ENCODE measurements at places on chromosomes 4 and X.

DNA sequence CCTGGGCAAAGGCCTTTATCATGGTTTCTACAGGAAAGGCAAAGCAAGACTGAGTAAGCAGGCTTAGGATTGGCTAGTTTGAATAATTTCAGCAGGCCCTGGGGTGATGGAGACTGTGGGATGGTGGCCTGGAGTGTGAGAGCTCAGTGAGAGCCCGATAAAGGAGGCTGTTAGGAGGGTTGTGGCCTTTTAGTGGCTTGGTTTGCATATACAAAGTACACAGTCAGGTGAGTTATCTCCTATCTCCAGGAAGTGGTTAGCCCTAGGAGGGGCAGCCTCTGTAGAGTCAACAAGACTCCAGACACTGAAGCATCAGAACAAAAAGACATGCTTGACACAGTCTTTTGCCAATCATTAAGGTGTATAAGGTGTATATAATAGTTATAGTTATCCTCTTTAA is 157.2 kb downstream of the CFAP299 start:
- DNase-seq: no peak

GRCh38 chr4:119510395-119511149 is 118.0 kb downstream of the PDE5A start:
- DNase-seq: no peak

- DNase-seq: no peak
These were observed 216.1 kb downstream of the STK32B start for GRCh38 chr4:5267408-5267807.

- no peak for DNase-seq
These were observed 30.9 kb downstream of the PAGE2 start for GRCh38 chrX:55119712-55120111.

DNA sequence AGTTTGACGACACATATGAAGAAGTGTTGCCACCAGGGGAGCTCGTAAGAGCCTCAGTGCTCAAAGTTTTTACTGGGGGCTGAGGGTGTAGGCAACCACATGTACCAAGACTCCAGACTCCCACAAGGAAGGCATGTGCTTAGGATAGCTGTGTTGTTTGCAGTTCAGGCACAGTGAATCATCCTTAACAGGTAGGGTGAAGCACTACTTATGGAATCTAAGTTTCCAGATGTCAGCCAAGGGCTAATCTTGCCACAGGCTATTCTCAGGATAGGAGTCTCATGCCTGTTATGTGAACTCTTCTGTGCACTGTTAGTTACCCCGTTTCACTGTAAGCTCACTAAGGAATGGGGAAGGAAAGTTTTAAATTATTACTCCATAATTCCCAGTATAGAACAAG is 202.6 kb downstream of the TMA16 start:
- DNase-seq: no peak

DNA sequence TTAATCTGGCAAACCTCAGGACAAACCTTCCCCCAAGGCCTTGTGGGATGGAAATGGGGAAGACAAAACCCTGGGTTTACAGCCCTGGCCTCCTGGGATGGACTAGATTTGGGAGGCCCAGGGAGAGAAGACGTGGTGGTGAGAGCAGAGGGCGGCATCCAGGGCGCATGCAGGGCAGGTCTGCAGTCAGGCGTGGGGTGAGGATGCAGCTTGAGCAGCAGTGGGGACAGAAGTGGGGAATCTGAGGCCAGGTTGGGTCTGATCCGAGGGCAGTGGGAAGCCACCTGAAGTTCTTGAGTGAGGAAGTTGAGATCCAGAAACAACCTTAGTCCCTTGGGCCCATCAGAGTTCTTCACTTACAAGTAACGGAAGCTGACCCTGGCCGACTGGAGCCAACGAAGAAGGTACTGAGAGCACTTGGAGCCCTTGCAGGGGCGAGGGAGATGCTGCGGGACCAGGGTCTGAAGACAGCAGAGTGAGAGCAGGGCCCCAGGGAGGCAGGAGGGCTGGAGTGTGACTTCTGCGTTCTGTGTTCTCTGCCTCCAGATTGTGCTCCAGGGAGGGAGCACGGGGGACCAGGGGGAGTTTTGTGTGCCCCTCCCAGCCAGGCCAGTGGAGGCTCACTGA is 42.0 kb upstream of the GPR78 start:
- no peak for DNase-seq

DNA sequence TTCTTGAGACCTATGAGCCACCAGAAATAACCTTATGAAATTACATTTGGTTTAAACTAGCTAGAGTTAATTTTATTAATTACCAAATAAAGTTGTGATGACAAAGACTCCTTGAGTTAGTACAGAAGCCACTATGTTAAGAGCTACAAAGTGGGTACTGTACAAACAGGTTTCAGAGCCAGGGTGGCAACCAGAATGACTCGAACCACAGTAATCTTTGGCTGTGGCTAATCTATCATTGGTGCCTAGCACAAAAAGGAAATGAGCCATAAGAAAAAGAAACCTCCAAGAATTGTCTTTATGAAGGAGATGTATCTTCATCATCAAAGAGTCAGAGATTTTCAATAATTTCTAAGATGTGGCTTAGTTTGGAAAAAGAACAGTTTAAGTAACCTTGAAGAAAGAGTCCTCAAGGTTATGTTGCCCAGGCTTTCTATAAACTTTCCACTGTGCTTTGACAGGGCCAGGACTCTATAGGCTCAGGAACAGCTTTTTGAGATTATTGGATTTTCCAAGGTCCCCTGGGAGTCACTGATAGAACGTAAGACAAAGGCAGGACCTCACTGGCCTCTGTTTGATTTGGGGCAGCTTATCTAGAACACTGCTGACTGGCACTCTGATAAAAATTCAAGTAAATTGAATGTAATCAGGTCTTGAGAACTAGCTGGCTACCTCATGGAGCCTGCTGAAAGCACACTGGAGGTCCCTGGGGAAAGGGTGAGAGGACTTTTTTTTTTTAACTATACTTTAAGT is 777.7 kb downstream of the STIM2 start:
- no peak for DNase-seq

DNA sequence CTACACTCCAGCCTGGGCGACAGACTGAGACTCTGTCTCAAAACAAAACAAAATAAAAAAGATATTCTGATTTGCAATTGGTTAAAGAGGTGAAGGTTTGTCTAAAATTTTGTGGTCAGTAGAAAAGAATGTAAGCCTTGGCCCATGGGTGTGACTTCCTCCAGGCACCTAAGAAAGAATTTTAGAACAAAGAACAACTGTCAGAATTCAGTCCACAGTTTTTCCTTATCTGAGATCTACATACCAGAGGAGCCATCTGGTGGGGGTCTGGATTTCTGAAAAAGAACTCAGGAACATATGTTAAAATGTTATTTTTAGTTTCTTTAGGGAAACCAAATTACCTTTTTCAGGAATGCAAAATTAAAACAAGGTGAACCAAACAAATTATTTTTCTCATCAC is 434.1 kb downstream of the ANKRD50 start:
- DNase-seq: peak; percentile 23

DNA sequence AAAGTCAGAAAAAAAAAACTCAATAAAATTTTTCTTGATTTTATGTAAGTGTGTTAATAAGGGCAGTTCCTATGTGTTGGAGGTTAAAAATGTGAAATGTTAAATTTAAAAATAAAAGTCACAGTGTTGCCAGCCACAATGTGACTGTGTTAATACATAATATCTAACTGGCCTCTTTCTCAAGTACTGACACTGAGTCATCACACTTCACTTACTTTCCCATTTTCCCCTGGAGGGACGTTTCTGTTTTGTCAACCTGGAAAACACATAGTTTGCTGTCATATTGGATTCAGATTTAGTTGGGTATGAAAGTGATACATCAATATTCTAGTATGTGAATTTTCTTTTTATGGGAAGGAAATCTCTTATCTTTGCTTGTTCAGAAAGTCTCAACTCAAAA is 46.4 kb downstream of the ARHGEF38 start:
- no peak for DNase-seq

DNA sequence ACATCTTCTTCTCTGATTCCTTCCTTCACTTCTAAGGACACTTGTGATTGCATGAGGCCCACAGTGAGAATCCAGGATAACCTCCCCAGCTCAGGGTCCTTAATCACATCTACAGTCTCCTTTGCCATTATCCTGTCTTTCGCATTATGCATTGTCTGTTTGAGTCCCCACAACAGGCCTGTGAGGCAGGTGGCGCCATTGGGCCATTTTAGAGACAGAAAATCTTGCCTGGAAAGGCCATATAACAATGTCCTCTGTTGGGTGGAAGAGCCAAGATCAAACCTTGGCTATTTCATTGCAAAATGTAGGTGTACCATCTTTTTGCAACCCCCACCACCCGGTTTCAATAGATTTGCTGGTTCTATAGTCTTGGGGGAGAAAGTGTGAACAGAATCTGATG is 11.8 kb upstream of the DCUN1D4 start:
- DNase-seq: no peak

- no peak for DNase-seq
These were observed 466.1 kb downstream of the GPAT3 start for GRCh38 chr4:84001876-84002569.

DNA sequence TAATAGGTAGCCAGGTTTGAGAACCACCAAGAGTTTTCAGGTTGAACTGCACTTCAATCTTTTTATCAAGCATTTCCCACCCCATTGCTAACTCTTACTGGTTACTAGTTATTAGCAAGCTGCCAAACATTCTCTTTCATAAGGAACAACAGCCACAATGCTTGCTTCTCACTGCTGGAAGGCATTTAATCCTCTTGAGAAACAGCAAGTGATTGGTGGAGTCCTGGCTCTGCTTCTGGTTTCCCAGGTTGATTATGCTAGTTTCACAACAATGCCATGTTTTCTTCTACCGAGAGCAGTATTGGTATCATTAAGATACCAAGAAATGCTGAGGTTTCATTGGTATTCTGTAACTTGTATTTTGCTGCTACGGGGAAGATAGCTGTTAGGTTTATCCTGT is 32.2 kb upstream of the TXLNG start:
- DNase-seq: no peak

GRCh38 chr4:132691668-132692067 is 457.4 kb upstream of the PCDH10 start:
- DNase-seq: no peak

GRCh38 chr4:10716163-10716562 is 31.6 kb upstream of the CLNK start:
- no peak for DNase-seq
